ENCODE measurements at places on chromosomes 3 and 15.

GRCh38 chr15:39215015-39215414, 365.9 kb upstream of the THBS1 start:
- no peak for DNase-seq

DNA sequence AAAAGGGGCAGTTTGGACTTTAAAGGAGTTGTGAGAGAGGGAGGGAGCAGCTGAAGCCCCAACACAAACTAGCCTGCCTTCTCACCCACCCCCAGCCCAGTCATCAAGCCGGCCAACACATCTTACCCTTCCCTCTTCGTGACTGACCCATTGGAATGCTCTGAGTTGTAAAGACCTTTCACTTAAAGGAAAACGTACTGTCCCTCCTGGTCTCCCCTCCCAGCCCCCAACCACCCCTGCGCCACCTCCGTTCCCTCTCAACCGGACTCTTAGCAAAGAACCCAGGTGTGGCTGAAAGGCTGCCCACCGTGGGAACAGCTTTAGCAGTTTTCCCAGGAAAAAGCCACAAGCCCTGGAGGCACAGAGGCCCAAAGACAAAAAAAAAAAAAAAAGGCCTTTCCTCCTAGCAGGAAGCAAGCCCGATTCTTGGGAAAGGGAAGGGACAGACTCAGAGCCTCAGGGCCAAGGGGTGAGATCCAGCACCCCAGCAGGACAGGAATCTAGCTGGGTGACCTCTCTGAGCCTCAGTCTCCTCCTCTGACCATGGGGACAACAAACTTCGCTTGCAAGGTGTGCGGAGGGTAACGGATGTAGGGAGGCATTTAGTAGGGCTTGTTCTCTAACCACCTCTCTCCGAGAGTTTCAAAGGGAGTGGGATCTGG, 2.4 kb downstream of the CYP11A1 start:
- no peak for DNase-seq

- DNase-seq, result no peak
These were observed 3.0 kb downstream of the MFGE8 start for GRCh38 chr15:88909956-88910831.

DNA sequence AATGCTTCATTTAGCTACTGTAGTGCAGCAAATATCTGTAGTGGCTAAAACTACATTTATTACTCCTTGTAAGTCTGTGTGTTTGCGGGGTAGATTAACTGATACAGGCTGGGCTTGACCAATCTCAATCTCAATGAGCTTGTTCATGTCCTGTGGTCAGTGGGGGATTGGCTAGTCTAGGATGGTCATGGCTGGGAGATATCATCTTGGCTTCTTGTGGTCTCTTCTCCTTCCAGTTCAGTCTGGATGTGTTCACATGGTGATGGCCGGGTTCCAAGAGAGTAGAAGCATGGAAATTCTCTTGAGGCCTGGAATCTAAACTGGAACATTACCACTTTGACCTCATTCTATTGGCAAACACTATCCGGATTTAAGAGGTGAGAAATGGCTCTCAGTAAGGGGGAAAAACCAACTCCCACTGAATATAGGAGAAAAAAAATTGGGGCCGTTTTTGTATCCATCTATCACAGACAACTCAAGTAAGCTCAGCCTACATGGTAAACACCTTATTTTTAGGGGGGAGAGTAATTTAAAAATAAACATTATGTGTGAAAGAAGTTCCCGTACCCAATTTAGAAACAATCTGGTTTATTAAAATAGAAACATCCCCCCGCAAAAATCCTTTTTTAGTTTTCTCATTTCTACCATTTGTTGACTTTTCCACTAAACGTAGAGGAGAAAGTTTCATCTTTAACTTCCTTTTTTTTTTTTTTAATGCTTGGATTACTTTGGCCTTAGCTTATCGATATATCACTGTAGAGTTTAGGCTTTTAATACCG, 284.9 kb upstream of the TBC1D5 start:
- peak; percentile 72 for DNase-seq

- DNase-seq, result no peak
These were observed 101.7 kb upstream of the RAP2B start for GRCh38 chr3:153060346-153060745.

DNA sequence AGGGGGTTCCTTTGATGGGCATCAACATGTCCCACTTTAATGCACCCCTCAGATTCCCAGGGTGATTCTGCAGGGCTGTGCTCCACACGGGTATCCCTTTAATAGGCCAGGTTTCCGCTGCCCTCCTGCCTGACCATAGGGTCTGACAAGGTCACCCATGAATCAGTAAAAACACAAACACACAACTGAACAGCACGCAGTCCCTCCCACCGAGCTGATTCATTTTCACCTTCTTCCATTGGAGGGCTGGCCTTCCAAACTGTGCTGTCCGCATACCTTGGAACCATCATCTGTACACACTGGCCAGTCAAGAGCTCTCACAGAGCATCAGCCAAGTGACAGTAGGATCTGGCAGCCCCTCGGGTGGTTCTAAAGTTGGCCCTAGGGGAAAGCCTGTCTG, 93.7 kb downstream of the FBLN2 start:
- DNase-seq, result no peak

DNA sequence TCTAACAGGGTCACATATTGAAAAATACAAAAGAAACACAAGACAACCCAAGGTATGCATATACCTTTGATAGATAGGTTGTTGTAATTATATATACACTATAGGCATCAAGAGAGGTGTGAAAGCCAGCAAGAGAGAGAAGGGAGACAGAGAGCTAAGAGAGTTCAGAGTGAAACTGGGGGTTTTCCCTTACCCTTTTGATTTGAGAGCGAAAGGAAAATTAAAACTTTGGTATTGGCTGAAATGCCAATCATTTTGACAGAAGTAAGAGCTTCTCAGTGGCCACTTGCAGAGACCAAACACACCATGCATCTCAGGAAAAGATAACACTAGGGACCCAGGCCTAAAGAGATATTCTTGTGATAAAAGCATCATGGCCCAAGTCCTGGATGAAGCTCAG, 183.6 kb downstream of the SHOX2 start:
- no peak for DNase-seq

DNA sequence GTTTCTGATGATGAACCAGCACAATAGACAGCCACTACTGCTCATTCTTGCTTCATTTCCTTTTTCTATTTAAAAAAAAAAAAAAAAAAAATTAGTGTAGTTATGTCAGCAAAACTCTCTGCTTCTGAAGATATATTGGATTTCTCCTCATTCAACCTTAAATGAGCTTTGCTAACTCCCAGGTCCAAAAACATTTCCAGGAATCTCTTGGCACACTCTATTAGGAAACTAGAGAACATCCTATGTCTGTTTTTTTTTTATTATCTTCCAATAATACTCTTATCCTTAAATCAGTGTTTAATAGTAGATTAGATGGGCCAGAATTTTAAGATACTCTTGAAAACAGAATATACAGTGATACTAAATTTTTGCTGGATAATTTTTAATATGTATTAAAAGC, 398.0 kb downstream of the NAALADL2 start:
- DNase-seq, result no peak

DNA sequence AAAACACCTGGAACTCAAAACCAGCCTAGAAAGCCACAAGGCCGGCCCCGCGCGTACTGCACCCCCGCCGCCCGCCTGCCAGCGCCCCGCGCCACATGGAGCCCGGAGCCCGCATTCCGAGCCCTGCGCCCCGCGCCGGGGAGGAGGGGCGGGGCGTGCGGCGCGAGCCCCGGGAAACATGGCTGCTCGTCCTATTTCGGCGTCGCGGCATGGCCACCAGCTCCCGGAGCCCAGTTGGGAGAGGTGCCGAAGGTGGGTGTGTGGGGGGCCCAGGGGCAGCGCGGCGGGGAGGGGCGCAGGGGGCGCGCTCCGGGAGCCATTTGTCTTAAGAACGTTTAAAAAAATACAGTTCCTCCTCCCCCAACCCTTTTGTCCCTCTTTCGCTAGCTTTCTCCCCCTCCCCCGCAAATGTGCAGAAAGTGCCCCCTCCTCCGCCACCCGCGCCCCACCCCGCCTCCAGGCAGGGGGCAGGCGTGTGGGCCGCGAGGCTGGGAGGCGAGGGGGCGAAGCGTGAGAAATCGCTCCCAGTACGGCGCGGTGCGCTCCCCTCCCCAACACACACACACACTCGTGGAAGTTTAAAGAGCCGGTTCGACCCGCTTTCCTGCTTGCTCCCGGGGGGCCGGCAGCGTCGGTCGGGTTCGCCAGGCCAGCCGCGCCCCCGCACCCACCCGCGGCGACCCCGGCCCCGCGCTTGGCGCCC, 2.5 kb downstream of the ANP32A start:
- no peak for DNase-seq

- DNase-seq, result no peak
These were observed 786.5 kb downstream of the PDCD6IP start for GRCh38 chr3:34584971-34585370.

DNA sequence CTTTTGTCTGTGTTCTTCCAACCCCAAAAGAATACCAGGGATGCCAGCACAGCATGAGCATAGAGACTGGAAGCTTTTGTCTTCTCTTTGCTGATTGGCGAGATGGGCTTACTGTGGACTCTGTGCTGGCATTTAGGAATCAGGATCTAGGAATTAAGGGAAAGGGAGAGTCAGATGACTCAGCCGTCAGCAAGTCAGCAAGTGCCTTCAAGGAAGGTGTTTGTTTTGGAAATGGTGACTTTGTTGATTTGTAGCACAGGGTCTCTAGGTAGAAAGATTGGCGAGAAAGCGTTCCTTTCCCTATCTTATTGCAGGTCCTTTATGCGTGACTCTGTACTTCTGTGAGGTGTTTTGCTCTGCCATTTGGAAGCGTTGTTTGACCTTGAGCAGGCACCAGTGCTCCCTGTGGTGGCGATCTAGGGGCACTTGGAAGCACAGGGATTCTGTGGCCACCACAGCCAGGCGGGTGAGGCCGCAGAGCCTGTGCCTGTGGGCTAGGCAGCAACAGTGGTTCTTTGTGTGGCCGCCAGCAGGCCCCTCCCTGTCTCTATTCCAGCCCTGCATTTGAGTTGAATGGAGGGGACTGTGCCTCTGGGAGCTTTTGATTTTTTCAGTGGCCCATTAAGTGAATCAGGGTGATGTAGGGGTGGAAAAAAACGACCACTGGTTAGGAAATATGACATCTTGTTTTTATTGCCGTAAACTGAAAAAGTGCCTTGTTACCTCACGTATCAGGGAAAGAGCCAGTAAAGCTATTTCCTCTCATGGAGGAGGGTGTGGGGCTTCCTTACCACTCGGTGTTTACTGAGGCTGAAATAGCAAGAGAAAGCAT, 19.0 kb downstream of the FAN1 start:
- DNase-seq, result peak; percentile 91

DNA sequence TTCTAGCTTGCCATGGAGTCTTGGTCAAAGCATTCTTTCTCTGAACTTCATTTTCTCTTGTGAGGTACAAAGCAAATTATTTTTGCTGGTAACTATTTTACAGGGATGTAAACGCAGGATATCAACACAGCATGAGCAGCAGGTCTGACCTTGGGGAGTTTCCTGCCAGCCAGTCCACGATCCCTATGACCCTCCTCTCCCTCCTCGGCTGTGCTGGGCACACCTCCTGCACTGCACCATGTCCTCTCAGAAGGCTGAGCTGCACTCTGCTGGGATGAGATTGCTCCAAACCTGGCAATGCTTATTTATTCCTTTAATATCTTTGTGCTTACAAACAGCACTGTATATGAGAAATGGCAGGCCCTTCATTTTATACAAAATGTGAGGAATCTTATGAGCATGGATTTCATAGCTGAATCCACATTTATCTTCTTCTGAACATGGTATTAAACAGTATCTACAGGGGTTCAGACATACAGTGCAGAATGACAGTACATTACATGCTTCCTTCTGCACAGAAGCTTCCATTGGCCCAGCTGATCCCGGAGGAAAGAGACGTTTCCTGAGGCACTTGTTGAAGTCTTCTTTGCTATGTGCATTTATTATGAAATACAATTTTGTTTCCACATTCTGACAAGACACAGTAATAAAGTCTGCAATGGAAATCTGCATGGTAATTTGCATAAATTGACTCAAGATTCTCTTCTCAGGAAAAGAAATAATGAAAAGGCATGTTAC, 41.2 kb downstream of the RAB6B start:
- DNase-seq, result no peak

DNA sequence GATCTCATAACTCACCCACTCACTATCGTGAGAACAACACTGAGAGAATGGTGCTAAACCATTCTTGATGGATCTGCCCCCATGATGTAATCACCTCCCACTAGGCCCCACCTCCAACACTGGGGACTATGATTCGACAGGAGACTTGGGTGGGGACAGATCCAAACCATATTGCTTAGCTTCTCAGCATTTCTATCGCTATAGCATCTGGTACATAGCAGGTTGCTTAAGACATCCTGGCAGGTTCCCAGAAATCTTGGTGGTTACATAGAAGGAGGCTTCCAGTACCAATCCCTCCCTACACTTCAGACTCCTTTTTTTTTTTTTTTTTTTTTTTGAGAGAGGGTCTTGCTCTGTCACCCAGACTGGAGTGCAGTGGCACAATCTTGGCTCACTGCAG, 487.8 kb downstream of the EDEM1 start:
- DNase-seq, result no peak

DNA sequence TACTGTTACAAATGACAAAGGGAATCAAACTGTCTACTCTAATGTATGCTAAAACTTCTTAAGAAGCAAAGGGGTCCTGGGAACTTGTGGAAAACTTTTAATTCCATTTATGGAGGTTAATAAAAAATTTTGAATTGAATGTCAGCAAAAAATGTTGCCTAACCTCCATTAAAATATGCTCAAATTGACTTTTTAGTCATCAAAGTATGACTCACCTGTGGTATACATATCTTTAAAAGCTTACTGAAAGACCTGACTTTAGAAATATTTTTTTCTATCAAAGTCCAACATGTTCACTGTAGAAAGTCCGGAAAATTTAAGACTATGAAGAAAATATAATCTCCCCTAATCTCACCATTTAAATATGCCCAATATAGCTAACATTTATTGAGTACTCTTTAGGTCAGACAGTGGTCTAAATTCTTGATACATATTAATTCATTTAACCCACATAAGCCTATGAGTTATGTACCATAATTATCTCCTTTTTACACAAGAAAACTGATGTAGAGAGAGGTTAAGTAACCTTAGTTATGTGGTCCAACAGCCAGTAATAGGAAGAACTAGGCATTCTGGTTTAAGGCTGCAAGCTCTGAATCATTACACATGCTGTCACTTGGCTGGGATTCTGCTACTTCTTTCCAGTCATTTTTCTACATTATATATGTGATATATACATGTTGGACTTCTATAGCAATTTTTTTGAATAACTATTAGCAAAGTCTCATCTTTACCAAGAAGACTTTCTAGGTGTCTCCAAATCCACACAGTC, 83.6 kb downstream of the PDZRN3 start:
- no peak for DNase-seq

DNA sequence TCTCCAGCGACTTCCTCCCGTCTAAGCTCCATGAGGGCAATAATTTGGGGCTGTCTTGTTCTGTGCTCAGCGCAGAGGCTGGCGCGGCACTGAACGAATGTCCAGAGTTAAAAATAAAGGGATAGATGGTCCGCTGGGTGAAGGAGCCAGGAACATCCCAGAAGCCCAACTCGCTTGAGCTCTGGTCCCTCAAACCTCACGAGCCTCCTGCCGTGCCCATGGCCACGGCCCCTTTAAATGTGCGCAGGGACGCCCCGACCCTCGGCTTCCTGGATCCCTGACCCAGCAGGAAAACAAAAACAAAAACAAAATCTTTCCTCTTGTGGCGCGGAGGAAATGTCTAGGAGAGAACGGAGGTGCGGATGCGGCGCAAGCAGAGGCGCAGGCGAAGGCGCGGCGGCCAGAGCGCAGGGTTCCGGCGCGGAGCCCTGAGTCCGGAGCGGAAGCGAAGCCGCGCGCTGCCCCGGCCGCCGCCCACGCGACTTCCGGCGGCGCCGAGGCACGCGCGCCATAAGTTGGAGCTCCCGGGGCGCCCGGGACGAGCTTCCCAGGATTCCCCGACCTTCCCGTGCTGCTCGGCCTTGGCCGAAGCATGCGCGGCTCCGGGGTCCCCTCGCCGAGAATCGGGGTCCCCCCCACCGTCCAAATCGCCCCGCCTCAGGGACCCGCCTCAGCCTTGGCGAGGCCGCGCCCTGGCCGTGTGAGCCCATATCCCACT, 52.9 kb upstream of the WNT7A start:
- DNase-seq, result no peak

All from astrocyte of the cerebellum (primary cell).